ENCODE measurements at places on chromosomes 2 and 18.

DNA sequence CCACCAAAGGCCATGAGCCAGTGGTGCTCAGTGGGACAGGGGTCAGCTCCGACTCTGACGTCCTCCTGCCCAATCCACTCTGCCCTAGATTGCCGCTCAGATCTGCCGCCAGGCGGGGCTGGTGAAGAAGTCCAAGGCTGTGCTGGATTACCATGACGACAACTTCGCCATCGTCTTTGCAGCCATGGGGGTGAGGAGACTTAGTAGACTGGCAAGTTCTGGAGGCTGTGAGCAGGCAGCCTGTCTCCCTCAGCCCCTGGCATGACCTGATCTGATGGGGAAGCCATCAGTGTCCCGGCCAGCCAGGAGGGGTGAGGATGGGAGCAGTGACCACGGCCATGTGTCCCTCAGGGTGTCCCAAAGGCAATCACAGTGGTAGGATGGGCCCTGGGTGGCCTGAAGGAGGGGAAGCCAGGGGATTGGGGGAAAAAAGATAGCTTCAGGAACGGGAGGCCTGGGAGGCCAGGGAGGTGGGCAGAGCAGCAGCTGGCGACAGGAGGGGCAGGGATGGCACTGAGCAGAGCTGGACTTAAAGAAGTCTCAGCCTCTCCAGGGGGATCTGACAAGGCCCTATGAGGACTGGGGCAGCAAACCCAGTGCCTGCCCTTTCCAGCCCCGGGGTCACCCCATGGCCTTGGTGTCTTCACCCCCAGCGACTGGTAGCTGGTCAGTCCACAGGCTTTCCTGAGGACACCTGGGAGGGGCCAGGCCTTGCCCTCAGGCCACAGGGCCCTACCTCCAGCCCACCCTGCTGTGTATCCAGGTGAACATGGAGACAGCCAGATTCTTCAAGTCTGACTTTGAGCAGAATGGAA is 17.4 kb upstream of the ANKRD53 start:
- DNase-seq: no peak

DNA sequence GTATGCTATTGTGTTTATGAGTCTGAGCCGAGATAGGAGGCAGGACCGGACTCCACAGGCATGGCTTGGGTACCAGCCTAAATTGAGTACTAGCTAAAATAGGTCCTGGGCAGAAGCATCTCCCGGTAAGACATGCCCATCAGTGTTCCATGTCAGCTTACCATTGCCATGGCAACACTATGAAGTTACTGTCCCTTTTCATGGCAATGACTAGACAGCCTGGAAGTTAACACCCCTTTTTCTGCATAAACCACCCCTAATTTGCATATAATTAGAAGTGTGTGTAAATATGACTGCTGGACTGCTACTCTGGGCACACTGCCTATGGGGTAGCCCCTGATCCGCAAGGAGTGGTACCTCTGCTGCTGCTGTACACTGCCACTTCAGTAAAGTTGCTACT is 1005.1 kb upstream of the FAM98A start:
- DNase-seq: no peak

- DNase-seq: no peak
Observed at GRCh38 chr2:138228101-138228500, 263.8 kb downstream of the HNMT start.

DNA sequence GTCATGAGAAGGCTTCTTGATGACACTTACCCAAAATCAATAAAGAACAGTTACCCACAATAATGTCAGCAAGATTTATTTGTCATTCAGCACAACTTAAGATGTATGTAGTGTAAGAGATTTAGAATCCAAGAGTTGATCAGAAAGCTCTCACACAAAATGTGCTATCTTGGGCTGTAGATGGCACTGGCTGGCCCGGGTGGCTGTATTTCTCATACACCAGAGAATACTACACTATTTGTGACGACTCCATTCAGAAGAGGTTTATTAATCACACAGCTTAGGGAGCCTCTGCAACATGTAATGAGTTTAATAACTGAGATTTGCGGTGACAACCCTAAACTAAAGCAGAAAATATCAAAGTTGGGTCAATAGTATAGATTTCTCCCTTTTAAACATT is 530.4 kb upstream of the KLHL29 start:
- DNase-seq: no peak

- no peak for DNase-seq
Observed at GRCh38 chr2:59171019-59171418, 929.9 kb upstream of the FANCL start.

- DNase-seq: no peak
Observed at GRCh38 chr2:220665108-220665471, 907.0 kb downstream of the EPHA4 start.

DNA sequence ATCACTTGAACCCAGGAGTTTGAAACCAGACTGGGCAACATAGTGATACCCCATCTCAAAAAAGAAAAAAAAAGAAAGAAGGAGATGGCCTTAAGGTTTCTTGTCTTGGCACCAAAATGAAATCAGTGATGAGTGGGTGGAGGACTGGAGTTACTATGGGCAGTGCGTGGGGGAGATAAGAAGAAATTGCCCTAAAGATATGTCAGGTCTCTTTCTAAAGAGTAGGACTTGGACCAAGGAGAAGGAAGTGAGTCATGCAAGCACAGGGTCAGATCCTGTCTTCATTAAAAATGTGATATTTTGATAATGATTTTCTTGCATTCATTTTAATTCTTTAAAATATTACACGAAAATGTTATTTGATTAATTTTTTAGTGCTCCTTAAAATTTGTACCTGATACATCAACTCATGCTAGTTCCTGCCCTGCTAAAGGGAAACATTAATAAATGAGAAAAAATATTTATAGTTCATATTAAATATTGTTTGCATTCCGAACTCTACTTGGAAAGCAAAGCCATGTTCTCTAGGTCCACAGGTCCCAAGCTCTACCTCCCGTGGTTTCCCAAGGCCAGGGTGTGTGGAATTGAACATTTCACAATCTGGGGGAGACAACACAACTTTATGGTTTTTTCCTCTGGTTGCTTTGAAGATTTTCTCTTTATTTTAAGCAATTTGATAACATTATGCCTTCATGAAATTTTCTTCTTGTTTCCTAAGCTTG is 62.6 kb upstream of the CTLA4 start:
- no peak for DNase-seq

DNA sequence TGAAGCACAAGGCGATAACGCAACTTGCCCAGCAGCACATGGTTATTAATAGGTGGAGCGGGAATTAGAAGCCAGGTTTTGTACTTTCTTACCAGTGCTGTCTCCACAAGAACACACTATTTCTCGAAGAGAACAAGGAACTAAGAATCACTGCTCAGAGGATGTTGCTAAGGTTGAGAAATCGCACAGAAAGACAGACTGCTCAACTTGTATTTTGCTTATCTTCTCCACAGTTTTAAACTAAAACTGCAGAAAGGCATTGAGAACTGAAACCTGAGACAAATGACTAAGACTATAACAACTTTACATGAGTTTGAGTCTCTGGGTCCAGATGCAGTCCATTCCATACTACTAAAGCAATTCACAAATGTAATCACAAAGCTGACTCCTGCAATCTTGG is 6.2 kb downstream of the PRKD3 start:
- DNase-seq: no peak

DNA sequence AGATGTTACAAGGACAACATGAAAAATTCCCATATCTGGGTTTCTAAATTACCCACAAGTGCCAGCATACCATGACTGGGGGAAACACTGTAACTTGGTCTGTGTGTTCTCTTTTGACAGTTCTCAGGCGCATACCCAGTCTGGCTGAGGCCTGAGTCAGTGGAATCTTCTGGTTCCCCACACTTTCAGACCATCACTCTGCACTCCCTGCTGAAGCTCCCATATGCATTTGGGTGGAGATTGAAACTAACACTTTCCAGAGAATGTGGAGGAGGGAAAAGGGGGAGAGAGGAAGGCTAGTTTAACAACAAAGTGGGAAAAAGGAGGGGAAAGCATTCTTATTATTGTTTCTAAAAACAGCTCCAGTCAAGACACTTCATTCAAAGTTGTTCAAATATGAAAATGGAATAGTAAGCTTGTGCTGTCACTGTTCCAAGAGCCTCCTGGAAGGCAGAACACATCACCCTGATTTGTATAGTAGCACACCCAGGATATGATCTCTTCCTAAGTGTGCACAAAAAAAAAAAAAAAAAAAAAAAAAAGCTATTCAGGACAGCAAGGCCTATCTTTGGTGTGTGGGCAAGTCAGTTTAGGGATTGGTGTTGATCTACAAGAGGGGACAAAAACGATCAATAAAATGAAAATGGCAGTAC is 48.1 kb upstream of the CTIF start:
- DNase-seq: no peak

- no peak for DNase-seq
Observed at GRCh38 chr2:65153515-65153914, 23.6 kb upstream of the RAB1A start.

DNA sequence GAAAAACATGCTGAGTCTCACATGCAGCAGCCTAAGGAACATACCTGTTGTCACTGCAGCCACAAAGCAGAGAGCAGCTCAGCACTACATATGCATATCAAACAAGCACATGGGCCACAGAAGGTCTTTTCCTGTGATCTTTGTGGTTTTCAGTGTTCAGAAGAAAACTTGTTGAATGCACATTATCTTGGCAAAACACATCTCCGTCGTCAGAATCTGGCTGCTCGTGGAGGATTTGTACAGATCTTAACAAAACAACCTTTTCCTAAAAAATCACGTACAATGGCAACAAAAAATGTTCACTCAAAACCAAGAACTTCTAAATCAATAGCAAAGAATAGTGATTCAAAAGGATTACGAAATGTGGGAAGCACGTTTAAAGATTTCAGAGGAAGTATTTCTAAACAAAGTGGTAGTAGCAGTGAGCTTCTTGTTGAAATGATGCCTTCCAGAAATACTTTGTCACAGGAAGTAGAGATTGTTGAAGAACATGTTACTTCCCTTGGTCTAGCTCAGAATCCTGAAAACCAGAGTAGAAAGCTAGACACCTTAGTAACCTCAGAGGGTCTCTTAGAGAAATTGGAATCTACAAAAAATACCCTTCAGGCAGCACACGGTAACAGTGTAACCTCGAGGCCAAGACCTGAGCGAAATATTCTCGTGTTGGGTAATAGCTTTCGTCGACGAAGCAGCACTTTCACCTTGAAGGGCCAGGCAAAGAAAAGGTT is 34.1 kb downstream of the ZNF407 start:
- DNase-seq: no peak

DNA sequence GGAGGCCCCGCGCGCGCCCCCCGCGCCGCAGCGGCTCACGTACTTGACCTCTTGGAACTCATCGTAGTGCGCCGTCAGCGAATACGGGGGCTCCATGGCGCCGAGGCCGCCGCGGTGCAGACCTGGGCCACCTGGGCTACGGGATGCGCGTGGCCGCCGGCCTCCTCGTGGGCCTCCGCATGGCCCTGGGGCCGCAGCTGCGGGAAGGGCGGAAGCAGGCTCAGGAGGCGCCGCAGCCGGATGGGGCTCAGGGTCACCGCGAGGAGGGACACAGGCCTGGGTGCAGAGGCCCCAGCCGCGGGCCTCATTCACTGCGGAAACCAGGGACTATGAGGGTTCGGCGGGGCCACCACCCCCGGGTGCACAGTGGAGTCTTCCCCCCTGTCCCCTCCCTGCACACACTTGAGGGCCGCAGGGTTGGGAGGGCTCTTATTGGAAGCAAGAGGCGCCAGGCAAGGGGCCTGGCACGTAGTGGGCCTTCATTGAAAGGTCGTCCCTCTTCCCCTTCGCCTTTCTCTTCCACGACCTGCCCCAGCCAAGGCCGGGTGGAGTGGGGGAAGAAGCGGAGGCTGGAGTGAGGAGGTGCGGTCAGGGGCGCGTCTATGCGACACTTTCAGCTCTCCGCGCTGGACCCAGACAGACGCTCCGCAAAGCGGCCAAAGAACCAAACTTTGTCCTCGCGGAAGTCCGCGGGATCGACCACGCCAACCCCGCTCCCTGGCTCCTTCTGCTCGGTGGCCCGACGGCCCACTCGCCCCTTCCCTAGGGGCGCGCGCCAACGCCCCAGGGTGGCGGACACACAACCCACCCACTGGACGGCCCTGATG is 863 bp downstream of the ECEL1 start:
- peak; percentile 67 for DNase-seq

DNA sequence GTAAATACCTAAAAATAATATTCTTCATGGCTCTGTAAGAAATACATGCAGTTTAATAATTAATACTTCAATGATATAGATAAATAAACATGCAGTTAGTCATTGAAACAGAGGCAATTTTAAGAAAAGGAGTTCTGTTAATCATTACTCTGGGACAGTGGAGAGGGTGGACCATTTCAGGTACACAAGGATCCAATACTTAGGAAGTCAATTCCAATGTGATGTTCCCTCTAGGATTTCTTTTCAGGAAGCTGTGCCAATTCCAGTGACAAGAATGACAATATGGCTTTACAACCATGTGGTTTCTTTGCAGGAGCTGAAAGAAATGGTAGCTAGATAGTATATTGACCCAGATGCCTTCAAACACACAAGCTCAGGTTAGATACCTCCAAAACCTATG is 175.8 kb upstream of the NETO1 start:
- no peak for DNase-seq

- no peak for DNase-seq
Observed at GRCh38 chr2:148979919-148980277, 58.6 kb upstream of the LYPD6B start.

- DNase-seq: peak; percentile 36
Observed at GRCh38 chr2:147197754-147198483, 646.9 kb upstream of the ACVR2A start.

- no peak for DNase-seq
Observed at GRCh38 chr2:223886726-223887125, 49.3 kb upstream of the AP1S3 start.

DNA sequence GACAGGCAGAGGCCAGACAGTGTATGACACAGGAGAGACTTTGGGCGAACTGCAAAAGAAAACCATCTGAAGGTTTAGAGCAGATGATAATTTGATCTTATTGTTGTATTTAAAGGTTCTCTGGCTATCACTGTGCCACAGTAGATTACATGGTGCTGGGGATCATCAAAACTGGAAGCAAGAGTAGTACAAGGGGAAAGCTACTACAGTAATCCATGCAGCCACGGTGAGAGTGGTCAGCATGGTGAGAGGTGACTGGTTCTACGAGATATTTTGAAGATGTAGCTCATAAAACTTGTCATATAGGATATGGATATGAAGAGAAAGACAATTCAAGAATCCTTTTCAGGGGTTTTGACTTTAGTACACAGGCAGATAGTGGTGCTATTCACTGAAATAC is 194.8 kb upstream of the GULP1 start:
- no peak for DNase-seq

DNA sequence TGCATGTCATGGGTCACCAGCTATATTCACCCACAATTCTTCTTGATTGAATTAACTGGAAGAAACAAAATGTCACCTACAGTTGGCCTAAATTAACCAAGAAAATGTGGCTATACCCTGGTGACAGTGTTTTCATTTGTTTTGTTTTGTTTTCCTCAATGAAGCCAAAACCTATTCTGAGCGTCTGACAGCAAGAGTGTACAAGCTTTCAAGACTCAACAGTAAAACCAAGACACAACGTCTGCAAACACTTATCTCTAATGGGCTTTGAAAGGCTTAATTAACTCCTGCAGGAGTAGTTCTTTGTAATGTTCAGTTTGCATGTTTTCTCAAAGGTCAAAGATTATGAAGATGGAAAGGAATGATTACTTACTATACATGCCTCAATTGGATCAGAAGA is 827.6 kb upstream of the KLHL29 start:
- peak; percentile 28 for DNase-seq

Data from retina (tissue), 1 donor.